ENCODE measurements at places on chromosomes 16 and 17.

DNA sequence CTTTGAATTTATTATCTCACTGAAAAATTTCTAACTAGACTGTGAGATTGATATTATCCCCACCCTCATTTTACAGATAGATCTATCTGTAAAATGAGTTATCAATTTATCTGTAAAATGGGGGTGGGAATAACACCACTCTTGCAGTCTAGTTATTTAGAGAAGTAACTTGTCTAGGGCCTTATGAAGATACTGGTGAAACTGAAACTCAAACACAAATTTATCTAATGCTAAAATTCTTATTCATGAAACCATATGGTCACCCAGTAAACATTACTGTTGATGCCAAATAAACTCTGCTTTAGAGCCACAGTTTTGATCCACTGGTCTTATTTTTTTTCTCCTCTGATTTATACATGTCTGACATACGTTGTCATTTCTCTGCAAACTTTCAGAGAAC is 52.1 kb upstream of the SMIM36 start:
- no peak for DNase-seq

DNA sequence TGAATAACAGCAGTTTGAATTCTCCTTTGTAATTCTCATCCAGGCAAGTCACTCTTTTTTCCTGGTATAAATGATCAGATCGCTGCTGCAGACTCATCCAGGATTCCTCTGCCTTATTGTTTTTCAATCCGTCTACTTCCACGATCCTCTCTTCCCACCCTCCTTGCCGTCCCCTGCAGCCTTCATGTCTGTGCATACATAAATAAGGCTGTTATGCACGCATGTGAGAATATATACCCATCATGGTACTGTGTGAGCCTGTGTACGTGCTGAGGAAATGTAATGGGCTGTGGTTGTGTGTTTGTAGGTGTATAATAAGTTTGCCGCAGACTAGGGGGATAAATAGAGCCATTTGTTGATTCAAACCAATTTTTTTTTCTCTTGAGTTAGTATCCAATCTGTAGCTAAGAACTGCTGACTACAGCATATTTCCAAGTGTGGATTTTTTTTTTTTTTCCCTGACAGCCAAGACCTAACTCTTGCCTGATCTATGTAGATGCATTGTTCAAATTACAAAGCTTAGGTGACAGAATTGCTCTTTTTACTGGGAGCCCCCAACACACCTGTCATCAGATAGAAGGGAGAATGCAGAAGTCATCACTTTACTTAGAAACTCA is 62.2 kb downstream of the RBFOX1 start:
- no peak for DNase-seq

DNA sequence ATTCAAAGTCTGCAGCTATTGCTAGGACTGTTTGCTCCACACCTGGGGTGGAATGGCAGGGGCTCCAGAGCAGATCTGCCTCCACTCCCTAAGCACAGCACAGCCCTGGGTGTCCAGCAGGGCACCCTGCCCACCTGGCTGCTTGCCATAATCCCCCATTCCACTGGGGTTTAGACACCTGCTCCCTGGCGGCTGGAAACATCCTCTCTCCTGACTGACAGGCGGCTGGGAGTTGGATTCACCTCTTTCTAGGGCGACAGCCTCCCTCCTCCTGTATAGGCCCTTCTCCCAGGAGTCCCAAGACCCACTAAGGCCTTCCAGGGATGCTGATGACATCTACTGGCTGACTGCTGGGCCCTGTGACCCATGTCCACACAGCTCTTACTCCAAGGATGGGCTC is 18.0 kb downstream of the HDAC5 start:
- no peak for DNase-seq

DNA sequence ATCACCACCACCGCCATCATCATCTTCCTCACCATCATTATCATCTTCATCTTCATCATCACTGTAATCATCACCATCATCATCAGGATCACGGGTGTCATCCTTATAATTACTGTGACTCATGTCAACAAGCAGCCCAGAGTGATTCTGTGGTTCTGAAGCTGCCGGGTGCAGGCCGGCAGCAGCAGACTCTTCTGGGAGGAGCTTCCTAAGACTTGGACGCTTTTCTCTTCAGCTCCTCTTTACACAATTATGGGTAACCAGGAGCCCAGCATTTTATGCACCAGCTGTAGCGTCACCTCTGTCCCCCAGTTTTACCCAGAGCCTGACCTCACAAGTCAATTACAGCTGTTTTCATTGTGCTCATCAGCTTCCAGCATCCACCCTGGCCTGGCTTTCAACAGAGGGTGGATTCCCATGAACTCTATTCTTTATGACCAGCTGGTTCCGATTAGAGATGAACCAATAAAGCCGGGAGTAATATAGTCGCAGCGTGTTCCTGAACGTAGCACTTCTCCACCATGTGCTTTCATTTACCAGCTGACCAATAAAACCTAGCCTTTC is 275.8 kb downstream of the FOXL1 start:
- no peak for DNase-seq

- no peak for DNase-seq
These were observed 146.4 kb downstream of the IRX3 start for GRCh38 chr16:54140057-54140787.

DNA sequence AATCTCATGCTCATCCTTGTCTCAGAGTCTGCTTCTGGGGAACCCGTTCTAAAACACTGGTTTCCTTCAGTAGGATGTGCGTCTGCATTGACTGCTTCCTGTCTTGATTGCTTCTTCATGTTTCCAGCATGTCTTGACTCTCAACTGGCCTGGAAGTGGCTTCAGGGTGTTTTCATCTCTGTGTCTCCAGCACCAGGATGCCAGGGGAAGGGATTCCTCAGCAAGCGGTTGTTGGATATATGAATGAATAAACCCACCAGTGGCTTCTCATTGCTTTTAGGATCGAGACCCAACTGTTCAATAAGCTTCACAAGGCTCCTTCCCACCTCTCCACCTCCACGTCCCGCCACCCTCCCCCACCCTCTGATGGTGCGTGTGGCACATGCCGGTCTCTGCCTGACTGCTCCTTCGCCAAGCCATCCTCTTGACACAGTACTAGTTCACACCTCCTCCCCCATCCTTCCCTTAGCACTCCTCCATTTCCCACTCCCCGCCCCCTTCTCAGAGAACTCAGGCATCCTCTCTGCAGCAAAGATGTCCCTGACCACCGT is 14.1 kb upstream of the TNS4 start:
- no peak for DNase-seq

GRCh38 chr17:2259769-2260536 is 43.6 kb downstream of the SMG6 start:
- DNase-seq, result no peak

DNA sequence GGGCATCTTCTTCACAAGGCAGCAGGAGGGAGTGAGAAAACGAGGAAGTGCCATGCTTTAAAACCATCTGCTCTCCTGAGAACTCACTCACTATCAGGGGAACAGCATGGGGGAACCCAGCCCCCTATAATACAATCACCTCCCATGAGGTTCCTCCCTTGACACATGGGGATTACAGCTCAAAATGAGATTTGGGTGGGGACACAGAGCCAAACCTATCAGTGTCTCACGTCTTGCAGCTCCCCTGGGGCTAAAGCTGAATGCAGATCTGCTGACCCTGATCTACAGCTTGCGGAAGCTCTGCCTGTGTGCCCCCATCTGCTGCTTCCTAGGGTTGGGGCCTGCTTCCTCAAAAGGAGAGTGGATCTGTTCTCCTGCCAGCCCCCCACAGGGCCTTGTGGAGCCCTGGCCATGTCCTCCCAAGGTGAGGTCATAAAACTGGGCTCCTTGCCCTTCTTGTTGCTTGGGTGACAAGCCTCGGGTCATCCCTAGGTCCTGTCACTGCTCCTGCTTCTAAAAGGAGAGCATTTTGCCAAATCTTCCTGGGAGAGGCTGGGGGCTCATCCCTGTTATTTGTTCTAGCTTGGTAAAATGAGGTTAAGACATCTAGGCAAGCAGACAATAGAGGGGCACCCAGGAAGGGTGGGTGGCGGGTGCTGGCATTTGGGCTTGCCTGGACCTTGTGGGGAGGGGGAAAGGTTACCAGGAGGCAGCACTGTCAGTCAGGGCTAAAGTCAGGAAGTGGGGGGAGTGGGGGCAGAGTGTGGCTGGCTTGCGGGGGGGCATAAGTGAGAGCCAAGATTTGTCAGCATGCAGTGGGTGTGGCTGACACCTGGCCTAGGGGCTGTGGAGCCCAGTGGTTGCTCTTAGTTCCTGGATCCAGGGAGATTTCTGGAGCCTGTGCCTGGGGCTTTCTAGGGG is 16.0 kb downstream of the KRT33A start:
- no peak for DNase-seq

DNA sequence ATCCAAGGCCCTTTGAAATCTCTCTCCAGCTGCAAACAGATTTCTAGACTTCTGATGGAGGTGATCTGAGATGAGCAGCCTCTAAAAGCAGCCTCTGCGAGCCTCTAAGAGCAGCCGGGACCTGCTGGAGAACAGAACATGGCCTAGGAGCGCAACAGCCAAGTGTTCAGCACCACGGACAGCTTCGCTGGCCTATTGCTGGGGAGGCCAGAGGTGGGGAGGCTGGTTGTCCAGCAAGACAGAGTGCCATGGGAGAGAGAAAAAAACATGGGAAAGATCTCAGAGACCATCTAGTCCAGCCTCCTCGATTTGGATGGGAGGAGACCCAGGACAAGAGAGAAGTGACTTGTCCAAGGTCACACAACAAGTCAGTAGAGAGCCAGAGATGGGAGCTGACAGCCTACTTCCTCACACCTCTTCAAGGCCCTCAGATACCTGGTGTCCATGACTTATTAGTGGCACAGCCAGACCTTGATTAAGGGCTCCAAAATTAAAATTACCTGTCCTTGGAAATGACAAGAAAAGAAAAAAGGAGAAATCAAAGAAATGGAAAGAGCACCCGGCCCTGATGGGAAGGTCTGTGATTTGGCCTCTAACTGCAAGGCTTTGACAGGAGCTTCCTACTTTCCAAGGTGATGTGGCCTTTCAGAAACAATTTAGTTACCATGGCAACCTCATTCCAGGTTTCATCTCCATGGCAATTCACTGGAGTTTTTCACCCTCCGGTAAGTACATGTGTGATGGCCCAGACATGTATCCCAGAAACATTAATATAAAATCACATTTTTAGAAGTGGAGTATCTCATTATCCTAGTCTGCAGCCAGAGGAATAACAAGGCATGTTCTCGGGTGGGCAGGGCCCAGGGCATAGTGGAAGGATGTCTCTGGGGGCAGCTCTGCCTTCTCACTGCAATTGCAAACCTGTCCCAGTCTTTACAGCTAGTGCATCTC is 14.5 kb downstream of the RPRML start:
- no peak for DNase-seq

DNA sequence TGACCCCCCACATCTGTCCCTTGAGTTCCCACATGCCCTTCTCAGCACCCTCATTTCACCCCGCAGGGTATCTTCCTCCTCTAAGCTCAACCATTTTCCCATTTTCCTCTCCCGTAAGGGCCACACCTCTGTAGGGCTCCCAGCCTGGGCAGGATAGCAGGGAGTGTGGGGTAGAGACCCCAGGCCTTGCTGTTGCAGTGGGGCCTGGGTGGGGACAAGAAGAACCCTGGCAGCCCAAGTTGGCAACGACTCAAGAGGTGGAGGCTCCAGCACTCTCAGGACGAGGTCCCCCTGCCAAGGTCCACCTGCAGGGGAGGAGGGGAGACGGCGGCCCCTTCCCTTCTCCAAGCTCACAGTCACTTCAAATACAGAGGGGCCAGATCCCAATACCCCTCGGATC is 2.0 kb upstream of the TMEM92 start:
- no peak for DNase-seq

DNA sequence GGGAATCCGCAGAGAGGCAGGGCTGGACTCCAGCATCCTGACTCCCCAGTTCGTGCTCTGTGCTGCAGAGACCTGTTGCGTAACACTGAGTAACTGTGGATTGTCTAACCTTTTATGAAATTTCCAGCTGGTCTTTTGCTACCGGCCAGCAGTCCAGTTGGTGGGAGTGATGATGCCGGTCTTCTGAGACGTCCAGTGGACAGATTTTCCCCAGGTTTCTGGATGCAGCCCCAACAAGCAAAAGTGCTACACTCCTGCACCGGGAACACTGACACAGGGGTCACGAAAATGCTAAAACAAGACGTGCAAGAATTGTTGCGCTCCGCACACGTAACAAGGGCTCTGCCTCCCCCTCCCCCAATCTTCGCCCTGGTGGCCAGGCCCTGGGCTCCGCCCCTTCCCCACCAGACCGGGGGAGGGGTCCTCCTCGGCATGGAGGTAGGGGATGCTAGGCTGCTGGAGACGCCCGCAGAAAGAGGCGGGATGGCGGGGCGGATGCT is 701 bp upstream of the MRC2 start:
- no peak for DNase-seq

DNA sequence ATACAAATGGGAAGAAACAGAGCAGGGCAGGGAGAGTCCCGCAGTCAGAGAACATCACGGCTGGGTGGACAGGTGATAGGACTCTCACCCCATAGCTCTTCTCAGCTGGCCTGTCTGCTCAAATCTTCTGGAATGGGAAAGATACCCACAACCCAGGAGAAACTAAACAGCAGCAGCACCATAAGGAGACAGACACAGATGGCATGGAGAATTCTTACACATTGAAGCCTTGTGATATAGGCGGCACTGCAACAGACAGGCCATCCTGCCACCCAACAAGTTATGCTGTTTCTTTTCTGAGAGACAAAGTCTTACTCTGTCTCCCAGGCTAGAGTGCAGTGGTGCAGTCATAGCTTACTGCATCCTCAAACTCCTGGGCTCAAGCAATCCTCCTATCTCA is 8.6 kb upstream of the ANKRD40CL start:
- no peak for DNase-seq

DNA sequence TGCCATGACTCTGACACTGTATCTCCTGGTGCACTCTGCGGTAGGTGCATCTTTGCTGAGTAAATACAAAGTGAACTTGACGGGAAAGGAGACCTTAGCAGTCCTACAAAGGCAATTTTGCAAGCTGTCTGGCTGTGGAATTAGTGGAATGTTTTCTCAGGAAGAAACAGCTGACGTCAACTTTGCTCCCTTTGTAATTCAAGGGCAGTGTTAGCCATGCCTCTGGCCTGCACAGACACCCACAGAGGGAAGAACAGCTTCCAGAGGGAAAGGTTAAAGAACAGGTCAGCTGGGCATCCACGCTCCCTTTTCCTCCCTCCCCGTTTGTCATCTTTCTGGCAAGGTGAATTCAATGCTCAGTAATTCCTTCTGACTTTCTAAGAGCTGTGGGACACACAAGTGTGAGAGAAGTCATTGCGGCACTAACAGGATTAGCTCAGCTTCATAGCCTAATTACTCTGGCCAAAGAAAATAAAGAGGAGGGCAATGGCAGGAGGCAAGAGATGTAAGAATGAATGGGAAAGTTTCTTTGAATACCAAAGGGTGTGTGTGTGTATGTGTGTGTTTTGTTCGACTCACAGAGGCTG is 476.9 kb upstream of the GOT2 start:
- DNase-seq, result peak; percentile 84

- DNase-seq, result no peak
These were observed 256.6 kb upstream of the KCNJ16 start for GRCh38 chr17:69818467-69818866.

GRCh38 chr16:27347930-27348685 is 34.3 kb downstream of the IL4R start:
- DNase-seq, result no peak

- no peak for DNase-seq
These were observed 143.7 kb downstream of the PMP22 start for GRCh38 chr17:15121426-15121825.
